ENCODE measurements at places on chromosomes 11 and 22.

DNA sequence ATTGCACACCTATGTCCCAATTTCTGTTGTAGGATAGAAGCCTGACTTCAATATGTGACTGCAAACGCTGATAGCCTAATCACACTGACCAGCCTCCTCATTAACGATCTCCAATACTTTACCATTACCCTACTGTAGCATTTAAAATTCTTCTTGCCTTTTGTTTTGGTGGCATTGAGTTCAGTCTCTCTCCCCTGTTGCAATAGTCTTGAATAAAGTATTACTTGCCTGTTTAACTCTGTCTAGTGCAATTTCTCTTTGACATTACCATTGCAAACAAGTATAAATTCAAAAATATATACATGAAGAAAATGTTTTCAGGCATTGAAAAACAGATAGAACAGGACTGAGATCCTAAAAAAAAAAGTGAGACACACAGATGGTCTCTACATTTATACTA, 649.1 kb upstream of the B3GAT1 start:
- DNase-seq = no peak

DNA sequence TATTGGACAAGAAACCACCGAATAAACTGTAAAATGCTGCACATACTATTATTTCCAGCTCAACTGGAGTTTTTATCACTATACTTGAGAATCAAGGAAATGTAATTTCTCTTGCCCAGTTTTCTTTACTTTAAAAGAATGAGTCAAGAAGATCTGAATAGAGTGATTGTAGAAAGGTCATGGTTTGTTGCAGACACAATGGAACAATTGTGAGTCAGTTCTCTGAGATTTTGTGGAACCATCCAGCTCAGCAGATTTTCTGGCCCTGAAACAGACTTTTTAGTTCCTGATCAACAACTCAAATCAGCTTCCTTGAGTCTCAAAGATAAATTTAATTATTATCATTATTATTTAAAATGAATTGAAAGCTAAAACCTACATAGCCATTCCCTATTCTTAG, 1.3 kb downstream of the TCN1 start:
- DNase-seq = no peak

- DNase-seq = no peak
Observed at GRCh38 chr22:25461301-25461700, 103.2 kb upstream of the GRK3 start.

DNA sequence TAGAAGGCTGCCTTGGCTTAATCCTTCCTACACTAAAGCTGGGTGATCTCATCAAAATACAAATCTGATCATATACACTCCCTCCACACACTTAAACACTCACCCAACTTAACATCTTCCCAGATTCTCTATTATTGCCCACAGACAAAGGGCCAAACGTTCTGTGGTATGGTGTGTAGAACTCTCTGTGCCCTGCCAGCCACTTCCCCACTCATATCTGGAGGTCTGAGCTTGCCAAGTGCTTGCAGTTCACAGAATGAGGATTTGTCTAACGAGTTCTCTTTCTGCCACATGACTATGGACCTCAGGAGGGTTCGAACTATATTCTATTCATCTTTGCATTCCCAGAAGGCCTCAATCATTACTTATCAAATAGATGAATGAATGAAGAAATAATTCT, 77.6 kb downstream of the MPPED2 start:
- DNase-seq = no peak

GRCh38 chr11:5489576-5490357, 1.3 kb downstream of the OR52D1 start:
- no peak for DNase-seq

- DNase-seq = peak; percentile 81
Observed at GRCh38 chr11:69799582-69799981, 19.6 kb downstream of the FGF3 start.

GRCh38 chr22:30132290-30132996, 52.2 kb downstream of the HORMAD2 start:
- DNase-seq = no peak

- DNase-seq = no peak
Observed at GRCh38 chr22:22479999-22480532, 28.5 kb downstream of the ZNF280B start.

DNA sequence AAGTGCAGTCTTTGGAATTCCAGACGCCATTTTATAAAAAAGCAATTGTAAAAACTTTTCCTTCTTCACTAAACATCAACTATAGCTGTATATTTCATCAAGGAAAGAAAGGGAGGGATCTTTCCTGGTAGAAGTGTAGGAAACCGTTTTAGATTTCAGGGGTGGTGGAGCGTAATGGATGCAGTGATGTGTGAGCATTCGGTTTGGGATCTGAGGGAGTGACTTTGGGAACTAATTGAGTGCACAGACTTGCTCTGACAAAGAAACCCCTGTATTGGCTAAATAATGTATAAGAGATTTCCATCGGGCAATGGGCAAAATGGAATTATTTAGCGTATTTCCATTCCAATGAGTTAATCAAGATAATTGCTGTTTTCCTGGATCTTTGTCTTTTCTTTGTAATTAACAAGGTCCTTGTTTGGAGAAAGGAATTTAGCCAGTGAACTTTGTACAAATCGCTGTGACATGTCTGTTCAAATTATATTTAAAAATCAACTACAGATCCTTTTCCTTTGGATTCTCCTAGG, 125.0 kb upstream of the NARS2 start:
- DNase-seq = no peak

DNA sequence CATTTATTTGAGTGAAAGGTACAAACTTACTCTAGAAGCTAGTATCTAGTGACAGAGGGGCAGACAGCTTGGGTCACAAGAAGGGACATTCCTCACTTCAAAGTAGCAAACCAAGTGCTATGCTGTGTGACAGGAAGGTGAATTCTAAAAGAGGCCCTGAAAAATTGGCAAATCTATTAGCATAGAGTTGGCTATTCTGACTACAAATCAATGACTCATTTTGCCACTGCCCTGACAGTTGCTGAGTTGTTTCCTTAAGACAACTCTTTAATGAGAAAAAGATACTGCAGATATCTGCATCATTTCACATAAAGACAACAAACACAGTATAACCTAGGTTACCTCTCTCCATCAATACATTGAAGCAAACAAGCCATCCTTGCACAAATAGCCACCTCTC, 524.0 kb upstream of the LRRC4C start:
- no peak for DNase-seq

DNA sequence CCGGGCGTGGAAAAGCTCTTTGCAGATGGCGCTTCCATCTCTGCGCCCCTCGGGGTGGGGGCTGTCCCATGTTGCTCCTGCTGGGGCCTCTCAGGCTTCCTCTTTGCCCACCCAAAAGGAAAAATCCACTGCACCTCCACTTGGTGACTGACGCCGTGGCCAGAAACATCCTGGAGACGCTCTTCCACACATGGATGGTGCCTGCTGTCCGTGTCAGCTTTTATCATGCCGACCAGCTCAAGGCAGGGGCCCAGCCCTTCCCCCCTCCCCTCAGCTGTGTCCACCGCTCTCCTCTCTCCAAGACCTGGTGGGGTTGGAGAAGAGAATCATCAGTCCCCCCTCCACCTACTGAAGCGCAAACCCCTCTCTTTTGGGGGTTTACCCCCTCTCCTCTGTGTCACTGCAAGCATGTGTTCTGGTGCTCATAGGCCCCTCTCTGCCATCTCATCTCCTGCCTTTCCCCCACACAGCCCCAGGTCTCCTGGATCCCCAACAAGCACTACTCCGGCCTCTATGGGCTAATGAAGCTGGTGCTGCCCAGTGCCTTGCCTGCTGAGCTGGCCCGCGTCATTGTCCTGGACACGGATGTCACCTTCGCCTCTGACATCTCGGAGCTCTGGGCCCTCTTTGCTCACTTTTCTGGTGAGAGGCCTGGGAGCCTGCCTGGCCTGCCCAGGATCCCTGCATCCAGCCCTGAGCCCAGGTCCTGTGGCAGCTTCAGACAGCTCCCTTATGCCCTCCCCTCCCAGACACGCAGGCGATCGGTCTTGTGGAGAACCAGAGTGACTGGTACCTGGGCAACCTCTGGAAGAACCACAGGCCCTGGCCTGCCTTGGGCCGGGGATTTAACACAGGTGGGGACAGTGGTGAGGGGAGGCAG, 1.8 kb downstream of the LARGE2 start:
- no peak for DNase-seq

DNA sequence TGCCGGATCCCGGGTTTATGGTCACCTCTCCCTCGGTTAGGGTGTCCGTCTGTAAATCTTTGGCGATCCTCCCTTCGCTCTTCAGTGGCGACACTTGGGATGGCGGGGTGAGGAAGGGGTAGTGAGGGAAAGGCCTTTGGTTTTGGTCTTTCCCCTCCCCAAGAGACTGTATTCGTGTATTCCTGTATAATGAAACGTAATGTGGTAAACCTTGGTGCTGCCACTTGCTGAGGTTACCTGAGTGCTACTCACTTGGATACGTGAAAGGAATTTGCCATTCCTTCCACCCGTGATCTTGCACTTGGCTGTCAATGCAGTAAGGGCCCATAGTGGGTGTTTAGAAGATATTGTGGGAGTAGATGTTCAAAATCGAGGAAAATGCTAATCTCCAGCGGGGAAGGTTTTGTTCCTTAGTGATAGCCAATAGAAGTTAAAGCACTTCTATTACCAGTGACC, 578 bp upstream of the NUP160 start:
- DNase-seq = no peak

DNA sequence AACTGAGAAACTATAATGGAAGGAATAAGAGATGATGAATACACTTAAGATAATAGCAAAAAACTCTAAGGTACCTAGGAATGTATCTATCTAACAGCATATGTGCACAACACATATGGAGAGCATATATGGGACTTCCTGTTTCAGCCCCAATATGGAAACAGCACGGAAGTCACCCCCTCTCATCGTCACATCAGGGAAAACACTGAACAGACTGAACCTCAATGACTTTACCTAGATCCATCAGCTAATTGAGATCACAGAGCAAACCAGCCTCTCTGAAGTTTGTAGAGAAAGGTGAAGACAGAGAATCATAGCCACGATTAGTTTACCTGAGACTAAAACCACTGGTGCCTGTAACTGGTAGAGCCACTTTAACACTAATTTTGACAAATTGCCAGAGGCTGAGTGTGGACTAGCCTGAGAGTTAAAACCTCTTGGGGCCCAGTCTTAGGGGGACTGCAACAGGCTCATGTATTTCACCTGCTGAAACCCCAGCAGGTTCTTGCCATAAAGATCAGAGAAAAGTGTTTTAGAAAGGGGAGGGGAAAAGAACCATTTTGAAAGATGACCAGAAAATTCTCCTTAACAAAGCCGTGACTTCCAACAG, 722.6 kb downstream of the TBC1D22A start:
- peak; percentile 8 for DNase-seq

DNA sequence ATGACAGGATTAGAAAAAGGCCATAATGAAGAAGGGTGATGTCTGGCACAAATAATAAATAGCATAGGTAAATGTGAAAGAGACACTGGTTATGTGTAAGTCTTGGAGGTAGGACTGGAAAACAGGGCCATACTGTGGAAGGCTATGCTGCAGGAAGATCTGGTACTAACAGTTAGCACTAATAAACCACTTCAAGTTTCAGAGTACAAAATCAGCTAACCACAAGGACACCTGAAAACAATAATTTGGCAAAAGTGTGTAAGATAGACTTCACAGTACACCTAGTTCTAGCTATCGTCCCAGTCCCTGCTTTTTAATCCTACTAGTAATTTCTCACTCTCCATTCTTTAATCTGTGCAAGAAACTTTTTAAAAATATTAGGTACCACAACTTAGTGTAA, 44.3 kb downstream of the CWF19L2 start:
- no peak for DNase-seq

GRCh38 chr11:129657866-129658525, 157.7 kb upstream of the TMEM45B start:
- peak; percentile 5 for DNase-seq

GRCh38 chr11:93444617-93445073, 98.5 kb downstream of the SMCO4 start:
- peak; percentile 97 for DNase-seq

DNA sequence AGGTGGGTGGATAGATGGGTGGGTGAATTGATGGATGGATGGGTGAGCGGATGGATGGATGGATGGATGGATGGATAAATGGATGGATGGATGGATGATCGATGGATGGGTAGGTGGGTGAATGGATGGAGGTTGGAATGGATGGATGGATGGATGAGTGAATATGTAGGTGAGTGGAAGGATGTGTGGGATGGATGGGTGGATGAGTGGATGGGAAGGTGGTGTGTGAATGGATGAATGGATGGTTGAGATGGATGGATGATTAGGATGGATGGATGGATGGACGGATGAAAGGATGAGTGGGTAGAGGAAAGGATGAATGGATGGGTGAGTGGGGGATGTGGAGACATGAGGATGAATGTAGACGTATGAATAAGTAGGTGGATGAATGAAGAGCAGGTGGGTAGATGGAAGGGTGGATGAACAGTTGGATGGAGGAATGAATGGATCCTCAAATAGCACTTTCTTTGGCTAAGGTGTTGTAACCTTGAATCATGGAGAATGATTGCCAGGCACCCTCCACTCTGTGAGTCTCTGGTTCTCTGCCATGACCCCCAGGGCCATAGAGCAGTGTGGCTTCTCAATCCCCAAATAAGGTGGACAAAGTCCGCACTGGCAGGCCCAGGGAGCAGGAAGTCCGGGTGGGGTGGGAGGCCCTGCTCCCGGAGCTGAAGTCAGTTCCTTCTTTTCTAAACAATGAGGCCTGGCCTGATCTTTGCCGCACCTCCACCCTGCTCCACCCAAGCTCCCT, 36.9 kb downstream of the IGF2 start:
- no peak for DNase-seq

GRCh38 chr11:92852229-92852628, 117.2 kb upstream of the MTNR1B start:
- DNase-seq = no peak

- DNase-seq = peak; percentile 82
Observed at GRCh38 chr11:78417888-78418583, 416 bp upstream of the GAB2 start.

DNA sequence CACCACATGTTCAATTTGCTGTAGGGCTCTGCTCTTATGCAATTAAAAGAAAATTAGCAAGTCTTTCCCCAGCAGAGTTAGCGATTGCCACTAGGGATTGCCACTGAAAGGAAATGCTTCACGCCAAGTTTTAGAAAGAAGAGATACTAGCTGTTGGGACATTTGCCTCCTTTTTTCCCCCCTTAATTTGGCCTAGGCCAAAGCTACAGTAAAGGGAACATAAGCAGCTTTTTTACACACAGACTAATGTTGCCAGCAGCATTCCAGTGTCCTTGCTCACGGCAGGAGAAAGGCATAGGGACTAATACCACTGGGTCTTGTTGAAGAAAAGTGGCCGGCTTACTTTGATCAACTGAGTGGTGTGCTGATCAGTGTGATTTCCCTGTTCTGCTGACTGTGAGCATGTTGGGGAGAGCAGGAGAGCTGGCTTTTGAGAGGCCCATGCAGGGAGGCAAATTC, 71.2 kb downstream of the PHF21A start:
- peak; percentile 86 for DNase-seq

DNA sequence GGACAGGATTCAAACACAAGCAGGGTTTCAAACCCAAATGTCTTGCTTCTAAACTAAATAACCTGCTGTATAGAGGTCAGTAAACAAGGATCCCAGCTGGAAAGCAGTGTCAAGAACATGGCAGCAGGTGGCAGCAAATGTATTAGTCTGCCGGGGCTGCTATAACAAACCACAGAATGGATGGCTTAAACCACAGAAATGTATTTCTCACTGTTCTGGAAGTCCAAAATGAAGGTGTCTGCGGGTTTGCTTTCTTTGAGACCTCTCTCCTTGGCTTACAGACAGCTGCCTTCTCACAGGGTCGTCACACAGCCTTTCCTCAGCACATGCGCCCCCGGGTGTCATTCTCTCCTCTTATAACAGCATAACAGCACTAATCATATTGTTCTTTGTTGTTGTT, 65.1 kb upstream of the LRRC55 start:
- peak; percentile 60 for DNase-seq
